ENCODE measurements at places on chromosomes 2 and 18. TPM values are rescaled to one million over a fixed set of nuclear protein-coding genes. Genes with fewer than 3 reads are reported as not detected.

DNA sequence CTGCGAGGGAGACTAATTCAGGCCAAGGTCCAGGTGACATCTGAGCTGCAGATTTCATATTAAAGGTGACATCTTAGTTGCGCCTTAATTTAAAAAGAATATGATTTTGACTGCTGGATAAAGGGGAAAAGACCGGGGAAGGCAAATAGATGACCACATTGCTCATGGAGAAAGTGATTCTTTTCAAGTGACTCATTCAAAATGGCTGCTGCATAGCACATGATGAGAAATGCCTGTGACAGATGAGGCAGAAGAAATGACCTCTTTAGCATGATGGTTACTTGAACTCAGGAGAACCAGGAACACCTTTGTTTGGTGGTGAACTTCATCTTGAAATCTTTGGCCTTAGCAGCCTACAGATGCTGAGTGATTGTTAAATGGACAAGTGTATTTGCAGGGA is 385.8 kb upstream of the TRIB2 start:
- no peaks in the 10 kb centered on the region for H3K4me1 ChIP-seq
- H3K4me3 ChIP-seq = no peak overlapping the region
- no peaks in the 10 kb centered on the region for H3K36me3 ChIP-seq
- H3K27ac ChIP-seq = no peak overlapping the region
- H3K27me3 ChIP-seq = no peaks in the 10 kb centered on the region

GRCh38 chr18:9737472-9738121 is 29.5 kb downstream of the RAB31 start:
- no peak overlapping the region for H3K27ac ChIP-seq
- H3K36me3 ChIP-seq = no peaks in the 10 kb centered on the region
- H3K27me3 ChIP-seq = no peaks in the 10 kb centered on the region
- DNase-seq = no peak

Gene VWC2L
- not detected for total RNA-seq

GRCh38 chr2:215529271-215529670 is 93.4 kb upstream of the FN1 start:
- peaks cover 7% of the 10 kb centered on the region for H3K36me3 ChIP-seq
- no peak overlapping the region for H3K4me3 ChIP-seq
- no peaks in the 10 kb centered on the region for H3K4me1 ChIP-seq

DNA sequence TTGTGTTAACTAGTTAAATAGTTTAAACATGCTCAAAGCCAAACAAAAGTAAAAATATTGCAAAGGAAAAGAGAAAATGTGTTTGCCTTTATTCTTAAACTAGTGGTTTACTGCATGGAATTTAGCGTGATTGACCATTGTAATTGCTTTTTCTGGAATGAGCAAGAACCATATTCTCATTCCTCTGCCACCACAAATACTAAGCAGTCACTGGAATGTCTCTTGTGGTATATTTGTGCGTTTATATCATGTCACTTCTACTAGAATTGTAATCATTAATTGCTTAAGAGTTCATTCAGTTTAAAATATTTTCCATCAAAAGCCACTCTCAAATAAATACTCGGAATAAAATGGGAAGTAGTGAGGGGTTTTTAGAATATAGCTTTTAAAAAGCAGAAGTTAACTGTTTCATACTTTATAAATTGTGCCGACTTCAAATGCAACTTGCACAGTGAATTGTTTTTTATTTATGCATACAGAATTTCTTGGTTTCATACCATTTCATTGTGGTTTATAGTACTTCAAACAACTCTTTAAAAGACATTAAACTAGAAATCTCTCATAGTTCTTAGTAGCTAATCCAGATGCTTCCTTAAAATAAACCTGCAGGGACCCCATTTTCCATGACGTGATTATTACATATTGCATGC is 288.1 kb downstream of the EPHA4 start:
- no peak overlapping the region for H3K27ac ChIP-seq
- H3K36me3 ChIP-seq = no peaks in the 10 kb centered on the region
- DNase-seq = no peak
- H3K4me3 ChIP-seq = no peak overlapping the region

All from H9 (cell line).